Posterior cingulate gyrus (tissue), 11 donors: ENCODE measurements at places on chromosomes 12 and 14.

GRCh38 chr12:75964150-75964549 lies 67.4 kb downstream of the PHLDA1 start:
- no peak for DNase-seq

DNA sequence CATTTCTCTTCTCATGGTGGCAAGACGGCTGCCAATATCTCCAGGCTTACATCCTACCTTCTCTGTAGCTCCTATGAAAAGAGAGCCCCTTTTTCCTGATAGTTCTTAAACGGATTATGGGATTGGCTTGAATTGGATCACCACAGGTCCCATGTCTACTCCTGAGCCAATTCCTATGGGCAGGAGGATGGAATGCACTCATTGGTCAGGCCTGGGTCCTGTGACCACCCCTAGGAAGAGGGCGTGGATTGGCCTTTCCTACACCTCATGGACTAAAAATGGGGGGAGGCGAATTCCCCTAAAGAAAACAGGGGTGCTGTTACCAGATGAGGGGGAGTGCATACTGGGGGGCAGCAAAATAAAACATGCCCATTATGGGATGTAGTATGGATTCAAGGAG lies 108.8 kb downstream of the PTPN11 start:
- DNase-seq = no peak

DNA sequence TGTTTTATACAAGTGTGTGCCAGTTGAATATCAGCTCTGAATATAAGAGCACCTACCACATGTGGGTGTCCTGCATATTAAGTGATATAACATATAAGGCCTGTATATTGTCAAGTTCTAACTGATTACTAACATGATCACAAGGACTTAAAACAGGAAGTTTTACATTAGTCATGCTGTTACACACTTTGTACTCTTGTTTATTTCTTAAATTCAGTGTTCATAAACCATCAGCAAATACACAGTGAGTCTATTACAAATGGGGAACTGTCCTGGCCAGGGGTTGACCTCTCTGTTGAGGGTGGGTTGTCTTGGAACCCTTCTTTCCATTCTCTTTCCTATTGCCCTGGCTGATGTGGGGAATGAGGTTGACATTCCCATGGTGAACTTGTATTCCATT lies 19.1 kb downstream of the HELB start:
- DNase-seq = no peak

- DNase-seq = no peak
These were observed 6.9 kb downstream of the CFAP251 start for GRCh38 chr12:121925358-121925695.

- DNase-seq = no peak
These were observed 1.4 kb downstream of the BCL11B start for GRCh38 chr14:99270458-99271220.

DNA sequence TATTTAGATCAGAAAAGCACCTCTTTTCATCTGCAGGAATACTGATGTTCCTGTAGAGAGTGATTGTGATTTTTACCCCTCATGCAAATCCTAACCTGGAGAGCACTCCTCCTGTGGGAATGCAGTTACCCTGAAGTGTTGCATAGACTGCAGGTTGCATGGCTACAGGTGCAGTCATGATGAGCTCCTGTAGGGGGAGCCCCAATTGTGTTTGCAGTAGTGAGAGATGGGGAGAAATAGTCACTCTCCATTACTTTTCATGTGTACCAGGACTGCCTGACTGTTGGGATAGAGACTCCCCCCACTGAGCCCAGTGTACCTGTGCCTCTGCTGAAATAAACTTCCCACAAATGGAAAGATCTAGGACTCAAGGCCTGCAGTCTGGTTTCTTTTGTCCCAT lies 1086.5 kb downstream of the SLC6A15 start:
- DNase-seq = no peak
